LNCaP clone FGC (cell line): ENCODE measurements at places on chromosomes 1 and 21.

DNA sequence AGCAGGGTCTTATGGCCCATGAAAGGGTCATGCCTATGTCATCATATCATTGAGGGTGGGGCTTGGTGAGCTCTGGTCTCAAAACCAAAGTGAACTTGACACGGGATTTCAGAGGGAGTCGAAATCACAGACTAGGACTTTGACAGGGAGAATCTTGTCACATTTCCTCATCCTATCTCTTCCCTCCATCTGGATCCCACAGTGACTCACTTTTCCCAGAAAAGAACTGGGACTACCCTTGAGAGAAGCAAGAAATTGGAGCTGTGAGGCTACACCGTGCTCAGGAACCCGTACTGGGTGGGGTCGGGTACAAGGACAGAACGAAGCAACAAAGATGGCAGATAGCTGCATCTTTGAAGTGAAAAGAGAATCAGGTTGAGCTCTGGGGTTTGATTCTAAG, 69.5 kb downstream of the ZSCAN20 start:
- no peak for DNase-seq

DNA sequence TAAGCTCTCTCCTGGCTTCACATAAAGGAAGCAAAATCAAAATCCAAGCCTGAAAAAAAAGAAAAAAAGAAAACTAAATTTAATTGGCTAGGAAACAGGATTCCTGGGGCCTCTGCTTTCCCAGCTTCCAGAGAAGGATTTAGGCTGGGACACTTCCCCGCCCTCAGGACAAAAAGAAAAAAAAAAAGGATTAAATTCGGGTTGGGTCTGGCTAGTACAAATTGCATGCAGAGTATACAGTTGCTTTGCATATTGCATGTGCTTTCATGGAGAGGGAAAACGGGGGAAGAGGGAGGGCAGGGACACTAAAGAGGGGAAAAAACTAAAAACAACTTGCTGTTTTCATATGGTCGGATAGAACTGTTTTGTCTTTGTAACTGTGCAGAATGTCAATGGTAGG, 42.7 kb downstream of the OLIG1 start:
- no peak for DNase-seq

DNA sequence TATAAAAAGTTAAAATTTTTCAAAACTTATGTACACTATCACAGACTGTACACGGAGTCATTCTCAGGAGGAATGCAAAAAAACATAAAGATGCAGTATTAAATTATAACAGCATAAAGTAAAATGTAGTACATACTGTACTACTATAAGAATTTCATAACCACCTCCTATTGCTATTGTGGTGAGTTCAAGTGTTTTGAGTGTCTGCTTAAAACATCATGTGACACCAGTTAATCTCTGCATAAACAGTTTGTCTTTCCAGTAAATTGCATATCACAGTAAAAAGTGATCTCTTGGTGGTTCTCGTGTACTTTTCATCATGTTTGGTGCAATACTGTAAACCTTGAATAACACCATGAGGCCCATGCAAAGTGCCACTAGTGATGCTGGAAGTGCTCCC, 45.2 kb downstream of the SDCCAG8 start:
- no peak for DNase-seq

GRCh38 chr1:47424336-47424982, 8.4 kb downstream of the FOXE3 start:
- DNase-seq, result peak; percentile 39

DNA sequence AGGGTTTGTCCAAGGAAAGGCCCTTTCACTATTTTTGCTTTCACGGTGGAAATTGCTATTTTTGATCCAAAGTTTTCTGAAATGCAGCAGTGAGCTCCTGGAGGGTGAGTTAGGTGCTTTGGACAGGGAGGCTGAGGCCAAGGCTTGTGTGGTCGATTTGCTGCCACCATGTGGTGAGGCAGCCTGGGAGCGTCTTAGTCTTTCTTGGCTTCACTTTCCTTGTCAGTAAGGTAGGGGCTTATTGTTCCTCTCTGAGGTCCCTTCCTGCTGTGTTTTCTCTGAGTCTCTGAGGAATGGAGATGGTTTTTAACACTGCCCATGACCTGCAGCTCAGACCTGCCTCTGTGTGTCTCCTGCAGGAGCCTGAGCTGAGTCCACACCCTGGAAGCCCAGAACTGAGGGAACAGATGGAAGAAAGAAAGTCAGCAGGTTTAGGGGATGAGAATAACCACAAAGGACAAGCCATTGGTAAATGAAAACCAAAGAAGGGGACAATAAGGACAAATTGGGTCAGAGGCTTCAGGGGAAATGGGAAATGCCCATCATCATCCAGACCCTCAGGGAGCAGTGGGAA, 20.1 kb upstream of the S100A10 start:
- no peak for DNase-seq
